ENCODE measurements at places on chromosomes 6 and 20.

GRCh38 chr6:103085801-103086200 lies 1692.3 kb downstream of the GRIK2 start:
- DNase-seq, result no peak

GRCh38 chr6:42774201-42774600 lies 7.7 kb upstream of the BICRAL start:
- DNase-seq, result no peak

GRCh38 chr6:19472153-19472552 lies 365.0 kb upstream of the ID4 start:
- no peak for DNase-seq

GRCh38 chr6:4817551-4817950 lies 41.3 kb downstream of the CDYL start:
- DNase-seq, result no peak

GRCh38 chr20:46695892-46696291 lies 6.6 kb upstream of the TP53RK start:
- peak; percentile 73 for DNase-seq

DNA sequence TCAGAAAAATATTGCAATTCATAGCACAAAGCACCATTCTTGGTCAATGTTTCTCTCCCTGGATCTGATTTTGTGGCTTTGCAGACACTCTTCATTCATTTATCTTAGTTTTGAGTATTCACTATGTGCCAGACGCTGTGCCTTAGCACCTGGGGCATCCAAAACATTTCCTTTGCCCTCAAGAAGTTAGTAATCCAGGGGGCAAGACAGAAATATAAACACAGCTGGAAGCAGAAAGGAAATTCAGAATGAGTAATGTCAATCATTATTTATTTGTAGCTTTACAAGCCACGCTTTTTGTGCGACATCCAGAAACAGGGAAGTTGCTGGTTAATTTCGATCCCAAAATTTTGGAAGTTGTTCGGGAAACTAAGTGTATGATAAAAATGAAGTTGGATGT lies 71.4 kb downstream of the DNAH8 start:
- no peak for DNase-seq

- no peak for DNase-seq
These were observed 93.2 kb upstream of the MAN1A1 start for GRCh38 chr6:119442776-119443184.

DNA sequence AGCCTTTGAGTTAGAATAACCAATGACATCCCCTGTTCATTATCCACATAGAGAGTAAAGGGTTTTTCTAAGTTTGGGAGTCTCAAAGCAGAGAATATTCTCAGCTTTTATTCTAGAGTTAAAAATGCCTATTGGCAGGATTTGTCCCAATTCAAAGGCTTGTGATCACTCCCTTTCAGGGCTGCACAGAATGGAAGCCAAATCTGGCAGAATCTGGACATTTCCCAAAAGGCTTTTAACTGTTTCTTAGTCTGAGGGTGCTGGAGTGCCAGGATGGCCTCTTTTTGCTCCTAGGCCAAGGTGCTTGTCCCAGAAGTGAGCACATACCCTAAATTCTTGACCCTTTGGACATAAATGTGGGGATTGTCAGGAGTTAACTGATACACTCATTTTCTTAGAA lies 556.6 kb downstream of the DOK5 start:
- DNase-seq, result no peak

DNA sequence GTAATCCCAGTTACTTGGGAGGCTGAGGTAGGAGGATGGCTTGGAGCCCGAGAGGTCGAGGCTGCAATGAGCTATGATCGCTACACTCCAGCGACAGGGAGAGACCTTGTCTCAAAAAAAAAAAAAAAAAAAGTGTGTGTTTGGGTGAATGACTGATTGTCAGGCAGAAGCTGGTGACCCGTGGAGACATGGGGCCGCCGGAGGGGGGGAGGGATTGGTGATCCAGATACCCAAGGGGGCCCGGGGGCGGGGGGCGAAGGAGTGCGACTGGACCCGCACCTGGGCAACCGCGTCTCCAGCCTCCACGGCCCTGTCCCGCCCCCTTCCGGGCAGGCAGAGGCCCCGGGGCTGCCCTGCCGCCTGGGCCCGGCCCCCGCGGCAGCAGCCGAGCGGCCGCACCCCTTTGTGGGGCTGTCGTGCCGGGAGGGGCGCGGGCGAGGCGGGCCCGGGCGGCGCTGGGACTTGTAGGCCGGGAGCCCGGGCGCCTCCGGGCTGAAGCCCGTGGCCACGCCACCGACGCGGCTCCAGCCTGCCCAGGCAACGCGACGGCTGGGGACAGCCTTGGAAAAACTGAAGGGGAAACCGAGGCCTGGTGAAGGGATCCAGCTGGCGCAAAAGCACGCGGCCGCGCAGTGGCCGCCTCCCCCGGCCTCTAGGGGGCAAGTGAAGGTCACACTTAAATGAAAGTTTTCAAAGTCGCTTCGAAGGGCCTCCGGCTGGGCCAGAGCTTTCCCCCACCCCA lies 2.1 kb upstream of the RBM38 start:
- peak; percentile 91 for DNase-seq

GRCh38 chr6:44227148-44227793 lies 3.9 kb downstream of the SLC29A1 start:
- peak; percentile 33 for DNase-seq

- no peak for DNase-seq
These were observed 255.7 kb upstream of the PRND start for GRCh38 chr20:4465855-4466545.

DNA sequence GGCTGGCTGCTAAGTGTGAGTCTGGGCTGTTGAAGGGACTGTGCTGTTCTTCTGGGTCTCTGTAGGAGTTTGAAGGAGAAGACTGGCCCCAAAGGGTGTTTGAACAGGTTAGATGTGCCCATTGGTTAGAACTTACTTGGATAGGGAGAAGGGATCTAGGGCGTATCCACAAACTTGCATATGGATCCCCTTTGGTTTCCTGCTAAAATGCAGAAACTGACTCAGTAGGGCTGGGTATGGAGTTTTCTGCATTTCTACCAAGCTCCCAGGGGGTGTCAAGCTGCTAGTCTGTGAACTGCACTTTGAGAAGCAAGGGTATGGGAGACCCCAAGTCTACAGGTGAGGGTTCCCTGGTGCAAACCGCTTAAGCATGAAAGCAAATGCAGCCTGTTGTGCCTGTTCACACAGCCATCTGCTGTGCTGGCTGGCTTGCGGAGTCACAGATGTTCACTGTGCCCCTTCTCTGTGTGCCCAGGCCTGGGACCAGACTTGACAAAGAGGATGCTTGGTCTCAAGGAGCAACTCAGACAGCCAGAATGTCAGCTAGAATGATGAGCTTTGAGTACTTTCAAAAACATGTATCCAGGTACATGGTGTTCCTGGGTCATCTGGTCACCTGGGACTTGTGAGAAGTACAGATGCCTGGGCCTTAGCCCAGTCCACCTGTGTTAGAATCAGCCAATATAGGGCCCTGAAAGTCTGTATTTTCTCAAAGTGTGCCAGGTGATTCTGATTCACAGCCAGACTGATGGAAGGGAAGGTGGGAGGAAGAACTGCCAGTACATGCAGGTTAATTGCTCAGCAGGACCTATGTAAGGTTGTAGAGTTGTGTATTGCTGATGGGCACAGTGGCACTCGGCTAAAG lies 7.4 kb downstream of the PPP1R16B start:
- no peak for DNase-seq

DNA sequence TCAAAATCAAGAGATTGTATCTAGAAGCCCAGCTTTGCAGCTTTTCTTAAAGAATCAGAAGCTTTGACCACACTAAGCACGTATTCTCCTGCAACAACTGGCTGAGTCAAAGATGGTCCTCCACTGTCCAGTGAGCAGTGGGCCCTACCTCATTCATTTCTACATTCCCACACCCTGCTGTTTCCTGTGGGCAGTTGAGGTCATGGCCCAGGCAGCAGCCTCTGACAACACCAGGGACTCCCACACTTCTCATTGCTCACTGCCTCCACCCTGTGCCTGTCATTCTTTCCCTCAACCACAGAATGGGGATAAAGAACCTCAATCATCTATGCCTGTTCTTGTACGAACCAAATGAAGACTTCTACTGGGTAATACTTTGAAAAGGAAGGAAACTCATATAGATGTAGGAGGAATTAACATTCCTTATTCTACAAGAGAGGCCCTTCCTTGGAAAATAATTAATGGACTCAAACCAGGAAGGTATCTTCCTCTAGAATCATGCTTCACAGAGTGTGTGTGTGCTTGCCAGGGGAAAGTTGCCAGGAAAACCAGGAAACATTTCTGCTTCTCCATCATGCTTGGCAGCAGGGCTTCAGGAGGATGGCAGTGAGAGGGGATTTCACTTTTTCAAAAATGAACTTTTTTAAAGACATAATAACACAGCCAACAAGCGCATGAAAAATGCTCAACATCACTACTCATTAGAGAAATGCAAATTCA lies 191.7 kb upstream of the RIN2 start:
- no peak for DNase-seq

DNA sequence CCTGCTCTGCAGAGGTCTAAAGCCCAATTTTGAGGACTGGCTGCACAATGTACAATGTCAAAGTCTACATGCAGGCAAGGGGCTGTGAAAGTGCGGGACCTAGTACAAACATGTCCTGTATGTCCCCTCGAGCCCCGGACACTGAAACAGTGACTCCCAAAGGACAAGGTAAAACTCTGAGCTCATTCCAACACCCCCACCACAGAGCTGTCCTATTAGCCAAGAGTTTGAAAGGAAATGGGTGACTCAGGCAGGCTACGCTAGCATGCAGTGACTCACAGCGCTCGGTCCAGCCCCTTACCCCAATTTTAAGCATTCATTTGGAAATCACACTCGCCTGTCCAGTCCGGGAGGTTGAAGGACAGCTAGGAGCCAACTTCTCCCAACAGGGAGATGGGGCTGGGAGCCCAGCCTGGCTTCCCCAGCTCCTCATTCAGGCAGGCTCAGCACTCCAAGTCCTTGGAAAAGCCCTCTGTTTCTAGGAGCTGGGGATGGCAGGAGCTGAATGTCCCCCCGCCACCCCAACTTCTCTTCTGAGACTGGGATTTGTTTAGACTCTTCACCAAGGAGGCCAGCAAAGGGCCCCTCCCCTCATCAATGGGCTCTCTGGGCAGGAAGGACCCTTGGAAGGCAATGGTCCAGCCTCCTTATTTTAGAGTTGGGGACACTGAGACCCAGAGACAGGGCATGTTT lies 3.9 kb downstream of the SDC4 start:
- DNase-seq, result no peak

- no peak for DNase-seq
These were observed 460 bp downstream of the PLAGL1 start for GRCh38 chr6:144007478-144008119.

- peak; percentile 11 for DNase-seq
These were observed 21.4 kb downstream of the CRYBG1 start for GRCh38 chr6:106381881-106382280.

- no peak for DNase-seq
These were observed 1.8 kb downstream of the NFKBIE start for GRCh38 chr6:44263354-44264100.

GRCh38 chr20:62547364-62547763 lies 71.6 kb upstream of the GATA5 start:
- no peak for DNase-seq

- peak; percentile 54 for DNase-seq
These were observed 302.0 kb upstream of the PLCB4 start for GRCh38 chr20:8766868-8767390.

GRCh38 chr20:59752101-59752586 lies 147.8 kb downstream of the PHACTR3 start:
- DNase-seq, result no peak

- no peak for DNase-seq
These were observed 229.1 kb upstream of the FLRT3 start for GRCh38 chr20:14566505-14566904.

DNA sequence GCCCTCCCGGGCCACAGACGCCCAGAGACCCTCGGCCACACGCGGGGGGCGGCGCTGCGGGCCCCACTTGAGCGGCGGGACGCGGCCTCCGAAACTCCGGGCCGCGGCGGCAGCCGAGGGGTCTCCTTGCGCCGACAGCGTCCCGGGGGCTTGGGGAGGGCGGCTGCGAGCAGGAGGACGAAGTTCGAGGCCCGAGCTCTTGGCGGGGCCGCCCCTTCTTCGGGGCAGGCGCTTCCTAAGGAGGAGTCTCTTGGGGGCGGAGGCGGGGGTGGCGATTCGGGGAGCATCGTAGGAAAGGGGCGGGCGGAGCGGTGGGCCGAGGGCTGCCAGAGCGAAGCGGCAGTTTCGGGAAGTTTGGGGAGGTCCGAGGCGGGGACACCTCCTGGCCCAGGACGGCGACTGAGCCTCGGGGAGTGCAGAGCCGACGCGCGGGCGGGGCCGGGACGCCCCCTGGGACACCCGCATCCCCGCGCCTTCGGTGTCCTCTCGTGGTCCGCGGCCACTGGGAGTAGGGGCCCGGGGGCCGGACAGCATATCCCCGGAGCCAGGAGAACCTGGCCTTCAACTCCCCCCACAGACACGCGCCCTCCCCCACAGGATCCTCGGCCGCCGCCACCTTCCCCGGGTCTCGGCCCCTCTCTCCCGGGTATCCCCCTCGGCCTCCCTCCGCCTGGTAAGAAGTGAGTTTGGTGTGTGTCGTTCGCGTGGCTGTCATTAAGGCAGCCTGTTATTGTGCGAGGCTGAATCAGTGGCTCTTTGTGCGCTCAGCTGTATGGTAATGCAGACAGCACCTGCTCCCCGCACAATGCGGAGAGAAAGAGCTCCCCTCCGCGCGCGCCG lies 613 bp upstream of the DLL1 start:
- DNase-seq, result peak; percentile 98

DNA sequence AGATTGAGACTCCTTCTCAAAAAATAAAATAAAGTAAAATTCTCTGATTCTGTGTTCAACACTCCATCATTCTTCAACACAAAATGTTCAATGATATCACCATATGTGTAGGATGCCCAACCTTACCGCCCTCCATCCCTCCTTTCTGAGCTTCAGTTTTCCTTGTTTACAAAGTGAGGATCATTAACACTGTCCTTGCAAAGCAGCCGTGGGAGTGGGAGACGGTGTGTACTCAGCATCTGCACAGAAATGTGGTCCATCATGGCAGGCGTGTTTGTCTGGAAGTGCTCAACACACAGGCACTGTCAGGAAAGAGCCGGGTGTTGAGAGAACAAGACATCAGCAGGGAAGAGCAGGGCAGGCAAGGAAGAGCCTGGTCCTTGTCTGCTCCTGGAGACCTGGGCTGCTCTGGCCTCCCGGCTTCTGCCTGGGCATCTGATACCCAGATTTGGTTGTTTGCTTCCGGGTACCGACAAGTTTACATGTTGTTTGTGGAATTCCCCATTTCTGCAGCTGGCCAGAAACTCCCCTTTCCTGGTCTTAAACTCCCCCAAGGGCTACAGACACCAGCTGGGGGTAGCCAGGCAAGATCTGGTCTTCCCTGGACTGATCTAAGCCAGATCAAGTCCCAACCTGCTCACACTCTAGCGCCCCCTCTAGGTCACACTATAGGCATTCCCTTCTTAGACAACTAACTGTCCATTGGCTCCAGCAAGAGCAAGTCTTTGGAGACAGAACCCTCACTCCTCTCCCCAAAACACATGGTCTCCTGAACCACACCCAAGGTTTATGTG lies 26.7 kb upstream of the TTPAL start:
- DNase-seq, result peak; percentile 30
